CD4-positive, CD25-positive, alpha-beta regulatory T cell (primary cell): ENCODE measurements at places on chromosomes 4 and X. TPM values are rescaled to one million over a fixed set of nuclear protein-coding genes. Genes with fewer than 3 reads are reported as not detected.

- H3K4me3 ChIP-seq, result no peak overlapping the region
- peak; percentile 8 for DNase-seq
- H3K27ac ChIP-seq, result no peak overlapping the region
- H3K27me3 ChIP-seq, result peaks cover 12% of the 10 kb centered on the region
These were observed 76.0 kb upstream of the AP1S2 start for GRCh38 chrX:15930585-15930984.

GRCh38 chrX:77572322-77572721 is 125.1 kb downstream of the FGF16 start:
- peaks cover 17% of the 10 kb centered on the region for H3K36me3 ChIP-seq
- H3K4me1 ChIP-seq, result no peaks in the 10 kb centered on the region
- H3K27ac ChIP-seq, result no peak overlapping the region
- H3K4me3 ChIP-seq, result no peak overlapping the region
- no peaks in the 10 kb centered on the region for H3K27me3 ChIP-seq

- DNase-seq, result no peak
- no peaks in the 10 kb centered on the region for H3K4me1 ChIP-seq
- no peak overlapping the region for H3K27ac ChIP-seq
- peaks cover 59% of the 10 kb centered on the region for H3K36me3 ChIP-seq
- H3K4me3 ChIP-seq, result no peak overlapping the region
- H3K27me3 ChIP-seq, result no peaks in the 10 kb centered on the region
These were observed 14.3 kb downstream of the ZAR1 start for GRCh38 chr4:48504352-48504751.

DNA sequence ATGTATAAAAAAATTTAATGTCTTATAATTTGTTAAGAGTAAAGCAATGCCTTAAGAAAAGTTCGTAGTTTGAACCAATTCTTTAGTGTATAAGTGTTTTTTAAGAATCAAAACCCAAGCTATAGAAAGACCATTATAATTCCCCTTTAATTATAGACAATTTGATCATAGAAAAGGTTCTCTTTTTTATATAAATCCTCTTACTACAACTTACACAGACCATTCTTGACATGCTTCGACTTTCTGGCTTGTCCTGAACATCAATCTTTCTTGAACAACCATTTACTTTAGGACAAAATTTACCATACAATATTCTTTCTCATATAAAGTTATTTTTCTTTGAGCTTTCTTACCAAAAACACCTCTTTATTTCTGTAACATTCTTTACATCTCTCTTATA is 330.5 kb upstream of the SPANXN1 start:
- no peak overlapping the region for H3K4me3 ChIP-seq
- H3K36me3 ChIP-seq, result no peaks in the 10 kb centered on the region
- H3K27ac ChIP-seq, result no peak overlapping the region

DNA sequence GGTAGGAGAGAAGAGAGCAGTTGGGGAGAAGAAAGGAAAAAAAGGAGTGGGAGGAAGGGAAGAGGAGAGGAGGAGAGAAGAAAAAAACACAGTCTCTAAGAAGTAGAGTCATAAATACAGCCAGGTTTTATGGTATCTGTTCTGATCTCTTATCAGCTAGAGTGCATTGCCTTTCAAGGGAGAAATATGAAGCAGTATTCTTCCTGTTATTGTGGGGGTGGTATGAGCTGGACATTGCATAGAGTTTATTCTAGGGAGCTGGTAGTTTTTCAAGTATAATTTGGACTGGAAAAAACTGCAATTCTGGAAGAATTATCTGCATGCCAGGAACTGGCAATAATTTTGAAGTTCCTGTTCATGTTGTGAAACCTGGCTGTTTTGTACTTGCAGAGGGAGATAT is 54.9 kb upstream of the TAB3 start:
- H3K27me3 ChIP-seq, result no peaks in the 10 kb centered on the region
- DNase-seq, result no peak
- no peaks in the 10 kb centered on the region for H3K4me1 ChIP-seq
- H3K4me3 ChIP-seq, result no peak overlapping the region
- no peak overlapping the region for H3K27ac ChIP-seq

Gene TBX22
- not detected for total RNA-seq

Gene ADRA2C
- total RNA-seq, result not detected

Gene DCAF12L1
- total RNA-seq, result not detected

Gene QRFPR
- not detected for total RNA-seq

Gene PSAPL1
- total RNA-seq, result not detected

Gene TTC29
- not detected for total RNA-seq
